ENCODE measurements at places on chromosomes 16 and 17.

GRCh38 chr17:74082886-74083285 is 120.6 kb upstream of the RPL38 start:
- DNase-seq = no peak

GRCh38 chr17:70520447-70520846 is 351.1 kb downstream of the KCNJ2 start:
- no peak for DNase-seq

GRCh38 chr16:56910654-56911539 is 21.0 kb upstream of the HERPUD1 start:
- no peak for DNase-seq

DNA sequence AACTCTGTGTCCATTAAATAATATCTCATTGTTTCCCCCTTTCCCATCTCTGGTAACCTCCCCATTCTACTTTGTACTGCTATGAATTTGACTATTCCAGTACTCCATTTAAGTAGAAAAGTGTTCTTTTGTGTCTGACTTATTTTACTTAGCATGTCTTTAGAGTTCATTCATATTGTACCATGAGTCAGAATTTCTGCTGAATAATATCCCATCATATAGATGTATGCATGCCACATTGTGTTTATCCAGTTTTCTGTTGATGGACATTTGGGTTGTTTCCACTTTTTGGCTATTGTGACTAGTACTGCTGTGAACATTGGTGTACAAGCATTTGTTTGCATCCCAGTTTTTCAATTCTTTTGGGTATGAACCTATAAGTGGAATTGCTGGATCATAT is 6.0 kb downstream of the PPM1D start:
- DNase-seq = no peak

DNA sequence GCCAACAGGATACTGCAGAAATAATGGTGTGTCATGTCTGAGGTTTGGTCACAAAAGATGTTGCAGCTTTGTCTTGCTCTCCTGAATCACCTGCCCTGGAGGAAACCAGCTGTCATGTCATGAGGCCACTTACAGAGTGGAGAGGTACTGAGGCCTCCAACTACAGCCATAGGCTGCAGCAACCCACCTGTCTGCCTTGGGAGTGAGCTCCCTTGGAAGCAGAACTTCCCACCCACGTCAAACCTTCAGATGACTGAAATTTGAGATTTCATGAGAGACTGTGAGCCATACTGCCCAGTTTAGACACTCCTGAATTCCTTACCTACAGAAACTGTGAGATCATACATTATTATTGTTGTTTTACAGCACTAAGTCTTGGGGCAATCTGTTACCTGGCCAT is 475.9 kb downstream of the HS3ST3B1 start:
- no peak for DNase-seq

GRCh38 chr16:2206780-2207433 is 1.7 kb downstream of the MLST8 start:
- no peak for DNase-seq

- no peak for DNase-seq
Observed at GRCh38 chr17:6231886-6232731, 161.9 kb downstream of the WSCD1 start.

DNA sequence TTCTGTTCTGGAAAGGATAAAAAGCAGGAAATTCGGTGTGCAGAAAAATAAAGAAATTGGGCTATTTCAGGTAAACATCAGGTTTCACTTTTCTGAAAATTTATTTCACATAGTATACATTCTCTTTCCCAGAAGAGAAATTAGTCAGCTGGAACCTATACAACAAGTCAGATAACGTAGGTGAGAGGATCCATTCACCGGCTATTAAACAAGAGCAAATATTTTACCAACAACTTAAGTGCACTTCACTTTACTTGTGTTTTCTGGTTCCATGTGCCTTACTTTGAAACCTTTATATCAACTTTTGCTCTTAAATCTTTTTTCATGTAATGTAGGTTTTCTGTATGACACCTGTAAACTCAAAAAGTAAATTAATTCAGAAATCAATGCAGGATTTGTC is 839.7 kb downstream of the CDH11 start:
- no peak for DNase-seq

DNA sequence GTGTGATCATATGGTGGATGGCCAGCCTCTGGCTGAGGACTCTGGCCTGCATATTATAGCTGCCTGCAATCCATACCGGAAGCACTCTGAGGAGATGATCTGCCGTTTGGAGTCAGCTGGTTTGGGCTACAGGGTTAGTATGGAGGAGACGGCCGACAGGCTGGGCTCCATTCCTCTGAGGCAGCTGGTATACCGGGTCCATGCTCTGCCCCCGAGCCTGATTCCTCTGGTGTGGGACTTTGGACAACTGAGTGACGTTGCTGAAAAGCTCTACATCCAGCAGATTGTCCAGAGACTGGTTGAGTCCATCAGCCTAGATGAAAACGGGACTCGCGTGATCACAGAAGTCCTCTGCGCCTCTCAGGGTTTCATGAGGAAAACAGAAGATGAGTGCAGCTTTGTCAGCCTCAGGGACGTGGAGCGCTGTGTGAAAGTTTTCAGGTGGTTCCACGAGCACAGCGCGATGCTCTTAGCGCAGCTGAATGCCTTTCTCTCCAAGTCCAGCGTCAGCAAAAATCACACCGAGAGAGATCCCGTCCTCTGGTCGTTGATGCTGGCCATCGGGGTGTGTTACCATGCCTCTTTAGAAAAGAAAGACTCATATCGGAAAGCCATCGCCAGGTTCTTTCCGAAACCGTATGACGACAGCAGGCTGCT is 69.0 kb upstream of the ENDOV start:
- no peak for DNase-seq

GRCh38 chr17:80819422-80820164 is 172.0 kb upstream of the CHMP6 start:
- DNase-seq = no peak

DNA sequence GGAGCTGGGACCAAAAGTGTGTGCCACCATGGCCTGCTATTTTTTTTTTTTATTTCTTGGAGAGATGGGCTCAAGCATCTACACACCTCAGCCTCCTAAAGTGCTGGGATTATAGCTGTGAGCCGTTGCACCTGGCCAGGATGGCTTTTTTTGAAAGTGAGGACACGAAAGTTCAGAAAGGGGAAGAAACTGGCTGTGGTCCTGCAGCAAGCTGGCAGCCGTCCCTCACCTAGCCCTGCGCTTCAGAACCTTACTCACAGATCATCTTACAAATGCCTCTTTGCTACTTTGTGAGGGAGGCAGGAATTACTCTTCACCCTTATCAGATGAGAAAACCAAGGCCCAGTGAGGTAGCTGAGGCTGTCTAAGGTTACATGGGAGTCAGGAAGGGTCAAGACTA is 4.5 kb upstream of the PPY start:
- DNase-seq = no peak

GRCh38 chr17:8964801-8965393 is 610 bp downstream of the PIK3R5 start:
- DNase-seq = no peak

GRCh38 chr17:2594722-2595599 is 1.5 kb downstream of the PAFAH1B1 start:
- DNase-seq = peak; percentile 35

DNA sequence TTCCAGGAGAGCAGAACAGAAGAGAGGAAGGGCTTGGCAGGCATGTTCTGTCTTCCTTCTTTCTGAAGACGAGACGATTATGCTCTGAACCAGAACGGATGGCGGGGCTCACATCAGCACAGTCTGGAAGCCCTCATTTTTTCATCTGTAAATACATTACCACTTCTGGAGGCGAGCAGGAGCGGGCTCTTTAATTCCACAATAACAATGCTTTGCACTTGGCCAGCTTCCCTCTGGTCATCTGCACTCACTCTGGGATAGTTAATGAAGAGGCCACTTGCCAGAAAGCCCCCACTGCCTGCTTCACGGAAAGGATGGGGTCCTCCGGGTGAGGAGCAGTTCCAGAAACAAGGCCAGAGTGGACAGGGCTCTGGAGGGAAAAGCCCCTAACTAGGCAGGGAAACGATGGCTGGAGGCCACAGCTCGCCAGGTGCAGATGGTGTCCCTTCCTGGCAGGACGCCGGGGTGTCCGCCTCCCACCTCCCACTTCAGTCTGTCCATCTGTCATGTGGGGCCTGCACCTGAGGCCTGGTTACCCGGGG is 13.1 kb upstream of the BCAR1 start:
- no peak for DNase-seq

GRCh38 chr17:17994271-17995069 is 21.8 kb downstream of the DRC3 start:
- peak; percentile 35 for DNase-seq

All from right kidney (tissue), 9 donors.